ENCODE measurements at places on chromosomes 3 and 15. TPM values are rescaled to one million over a fixed set of nuclear protein-coding genes. Genes with fewer than 3 reads are reported as not detected.

TRMT10C gene
- total RNA-seq: 39.3 TPM

SNRPA1 gene
- 37.3 TPM for total RNA-seq

CIAO2A gene
- 41.7 TPM for total RNA-seq

RETNLB gene
- total RNA-seq: not detected

ARHGEF3 gene
- total RNA-seq: 9.6 TPM

ATP13A5 gene
- total RNA-seq: not detected

KIF7 gene
- 2.7 TPM for total RNA-seq

TLR9 gene
- 0.07 TPM for total RNA-seq

GALNT15 gene
- total RNA-seq: 0.07 TPM

CLDN16 gene
- total RNA-seq: 1.0 TPM

GOLGA6L25 gene
- total RNA-seq: not detected

DIPK2A gene
- total RNA-seq: 40.3 TPM

NR1I2 gene
- under 0.01 TPM for total RNA-seq

WNT5A gene
- 11.9 TPM for total RNA-seq

TMEM202 gene
- total RNA-seq: not detected

IL17RB gene
- total RNA-seq: under 0.01 TPM

PCLAF gene
- total RNA-seq: 1.4 TPM

MCTP2 gene
- total RNA-seq: 28.4 TPM

ANKRD34C gene
- not detected for total RNA-seq

NEDD4 gene
- 78.6 TPM for total RNA-seq

GUCA1C gene
- total RNA-seq: not detected

TYRO3 gene
- 9.3 TPM for total RNA-seq

LSMEM2 gene
- not detected for total RNA-seq

ZKSCAN7 gene
- 7.8 TPM for total RNA-seq

SYNM gene
- total RNA-seq: 0.68 TPM

ROBO2 gene
- 4.0 TPM for total RNA-seq

GOLGA8M gene
- total RNA-seq: not detected

GPR176 gene
- total RNA-seq: 8.2 TPM

SIDT1 gene
- 2.3 TPM for total RNA-seq

CCDC39 gene
- total RNA-seq: under 0.01 TPM

SH2D7 gene
- total RNA-seq: not detected

SLC22A14 gene
- total RNA-seq: 0.57 TPM

LRRIQ4 gene
- total RNA-seq: not detected

ROPN1 gene
- total RNA-seq: not detected

XCR1 gene
- not detected for total RNA-seq

ASB14 gene
- total RNA-seq: not detected

NR2E3 gene
- 0.14 TPM for total RNA-seq

SERPINI1 gene
- 2.7 TPM for total RNA-seq

GOLGA8H gene
- 0.07 TPM for total RNA-seq

FMN1 gene
- 0.34 TPM for total RNA-seq

HACD2 gene
- total RNA-seq: 109 TPM

TTC21A gene
- total RNA-seq: 0.34 TPM

OXTR gene
- total RNA-seq: 0.68 TPM

STAB1 gene
- total RNA-seq: 0.07 TPM

ATP8B4 gene
- 1.00 TPM for total RNA-seq

CHDH gene
- 0.21 TPM for total RNA-seq

AHSG gene
- not detected for total RNA-seq

MUC13 gene
- total RNA-seq: not detected

ANKRD63 gene
- total RNA-seq: not detected

XIRP1 gene
- not detected for total RNA-seq

CCR3 gene
- 0.07 TPM for total RNA-seq
